ENCODE measurements at places on chromosomes 13 and 19.
A peak's percentile ranks its signal among the peaks of the same experiment; 100 is the strongest.

- DNase-seq = no peak
Measured at GRCh38 chr19:11699931-11700794, 38.6 kb downstream of the ZNF823 start.

- no peak for DNase-seq
Measured at GRCh38 chr13:73300718-73301425, 242.1 kb downstream of the KLF5 start.

- no peak for DNase-seq
Measured at GRCh38 chr13:20407759-20408158, 117.9 kb downstream of the CRYL1 start.

DNA sequence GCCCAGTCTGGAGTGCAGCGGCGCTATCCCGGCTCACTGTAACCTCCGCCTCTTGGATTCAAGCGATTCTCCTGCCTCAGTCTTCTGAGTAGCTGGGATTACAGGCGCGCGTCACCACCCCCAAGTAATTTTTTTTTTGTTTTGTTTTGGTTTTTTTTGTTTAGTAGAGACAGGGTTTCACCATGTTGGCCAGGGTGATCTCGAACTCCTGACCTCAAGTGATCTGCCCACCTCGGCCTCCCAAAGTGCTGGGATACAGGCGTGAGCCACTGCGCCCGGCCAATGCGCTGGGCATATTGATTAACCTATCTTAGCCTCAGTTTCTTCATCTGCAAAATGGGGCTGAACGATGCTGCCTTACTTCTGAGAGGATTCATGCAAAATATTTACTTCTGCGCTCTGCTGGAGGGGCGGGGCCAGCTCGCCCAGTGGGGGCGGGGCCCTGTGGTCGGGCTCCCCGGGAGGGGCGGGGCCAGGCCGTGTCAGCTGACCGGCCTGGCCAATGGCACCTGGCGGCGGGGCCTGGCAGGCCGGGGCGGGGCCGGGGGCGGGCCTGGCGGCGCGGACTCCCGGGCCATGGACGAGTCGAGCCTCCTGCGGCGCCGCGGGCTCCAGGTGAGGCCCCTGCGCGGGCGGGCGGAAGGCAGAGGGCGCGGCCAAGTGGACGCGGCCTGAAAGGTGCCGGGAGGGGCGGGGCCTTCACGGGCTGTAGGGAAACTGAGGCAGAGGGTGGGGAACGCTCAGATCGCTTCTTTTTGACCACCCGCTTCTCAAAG, at the start of gene MAST3:
Gene MAST3, plus strand, starts transcription at position 562 of the 776 bp plus-strand sequence. Its CDS starts 15 bp downstream, at position 577.
- peak; percentile 93 for DNase-seq

DNA sequence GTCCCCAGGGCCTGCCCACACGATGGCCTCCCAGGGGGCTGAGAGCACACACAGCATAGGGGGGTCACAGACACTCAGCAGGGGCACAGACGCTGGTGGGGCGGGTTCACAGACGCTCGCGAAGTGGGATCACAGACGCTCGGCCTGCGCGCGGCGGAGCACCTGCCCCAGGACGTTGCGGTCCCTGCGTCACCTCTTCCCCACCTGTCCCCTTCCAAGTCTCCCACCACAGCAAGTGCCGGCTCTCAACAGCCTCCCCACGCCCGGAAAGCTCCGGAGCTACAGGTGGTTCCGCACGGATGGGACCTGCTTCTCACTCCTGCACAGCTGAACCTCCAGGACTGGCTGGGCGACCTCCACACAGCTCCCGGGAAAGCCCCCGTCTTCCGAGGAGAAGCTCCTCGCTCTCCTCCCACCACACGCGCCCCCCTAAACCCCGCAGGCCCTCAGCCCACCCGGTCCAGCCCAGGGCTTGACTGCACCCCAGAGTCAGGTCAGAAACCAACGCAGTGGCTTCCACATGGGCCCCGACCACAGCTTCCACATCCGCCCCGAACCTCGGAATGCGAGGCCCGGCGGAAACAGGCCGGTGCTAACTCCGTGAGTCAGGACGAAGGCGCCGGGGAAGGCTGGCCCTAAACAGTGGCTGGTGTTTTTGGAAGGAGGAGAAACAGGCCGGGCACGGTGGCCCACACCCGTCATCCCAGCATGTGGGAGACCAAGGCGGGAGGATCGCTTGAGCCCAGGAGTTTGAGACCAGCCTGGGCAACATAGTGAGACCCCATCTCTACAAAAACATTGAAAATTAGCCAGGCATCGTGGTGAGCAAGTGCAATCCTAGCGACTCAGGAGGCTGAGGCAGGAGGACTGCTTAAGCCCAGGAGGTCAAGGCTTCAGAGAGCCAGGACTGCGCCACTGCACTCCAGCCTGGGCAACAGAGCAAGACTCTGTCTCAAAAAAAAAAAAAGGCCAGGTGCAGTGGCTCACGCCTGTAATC, 16.5 kb downstream of the BTBD2 start:
- DNase-seq = no peak

DNA sequence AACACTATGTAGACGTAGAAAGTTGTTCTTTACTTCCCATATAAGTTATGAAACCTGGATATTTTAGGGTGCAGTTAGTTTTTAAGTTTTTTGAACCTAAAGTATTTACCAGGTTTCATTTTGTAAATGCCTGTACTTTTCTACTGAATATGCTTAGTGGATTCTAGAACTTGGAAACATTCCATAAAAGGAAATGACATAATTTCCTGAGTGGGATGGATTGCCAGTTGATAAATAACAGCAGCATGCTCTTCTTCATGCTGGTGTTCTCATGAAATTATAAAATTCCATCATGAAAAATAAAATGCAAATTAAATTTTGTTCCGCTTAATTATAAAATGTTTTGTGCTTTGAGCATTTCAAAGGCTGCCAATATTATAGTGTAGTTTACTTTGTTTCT, 362.2 kb upstream of the PCDH20 start:
- no peak for DNase-seq

- no peak for DNase-seq
Measured at GRCh38 chr13:25966086-25966485, 85.7 kb downstream of the SHISA2 start.

DNA sequence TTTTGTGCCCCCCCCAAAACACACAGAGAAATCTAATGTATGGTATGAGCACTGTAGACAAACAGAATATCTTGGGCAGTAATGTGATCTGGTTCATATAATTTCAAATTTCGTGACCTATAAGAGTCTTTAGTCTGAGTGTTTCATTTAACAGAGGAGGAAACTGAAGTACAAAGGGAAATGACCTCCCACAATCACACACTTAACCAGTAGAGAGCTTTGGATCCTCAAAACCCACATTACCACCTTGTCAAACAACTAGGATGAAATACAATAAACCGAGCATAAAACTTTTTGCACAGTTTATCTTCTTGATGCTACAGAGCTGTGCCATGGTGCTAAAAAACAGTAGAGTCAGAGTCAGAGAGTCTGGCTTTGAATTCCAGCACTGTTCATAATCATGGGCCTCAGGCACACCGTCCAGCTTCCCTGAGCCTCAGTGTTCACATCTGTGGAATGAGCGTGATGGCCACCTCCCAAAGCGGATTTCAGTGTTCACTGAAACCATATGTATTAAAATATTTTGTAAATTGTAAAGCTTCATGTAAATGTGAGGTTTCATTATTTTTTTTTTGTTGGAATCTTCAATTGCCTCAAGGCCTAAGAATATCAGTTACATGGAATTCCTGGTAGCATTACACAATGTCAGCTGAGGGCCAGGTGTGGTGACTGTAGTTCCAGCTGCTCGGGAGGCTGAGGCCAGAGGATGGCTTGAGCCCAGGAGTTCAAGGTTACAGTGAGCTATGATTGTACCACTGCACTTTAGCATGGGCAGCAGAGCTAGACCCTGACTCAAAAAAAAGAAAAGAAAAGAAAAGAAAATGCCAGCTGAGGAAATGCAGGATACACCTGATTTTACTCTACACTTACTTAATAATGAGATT, 126.4 kb upstream of the FRY start:
- DNase-seq = no peak
